Fibroblast of lung (primary cell): ENCODE measurements at places on chromosomes 16 and 17. TPM values are rescaled to one million over a fixed set of nuclear protein-coding genes. Genes with fewer than 3 reads are reported as not detected.

KRT12 gene
- not detected in 2 replicates for total RNA-seq

CHST6 gene
- total RNA-seq, result 0.17 and 0.26 TPM in 2 replicates

MEOX1 gene
- total RNA-seq, result not detected in 2 replicates

- peaks cover 25% of the 10 kb centered on the region for H3K36me3 ChIP-seq
- no peaks in the 10 kb centered on the region for H3K27me3 ChIP-seq
- H3K27ac ChIP-seq, result no peak overlapping the region
- no peak for DNase-seq
- no peaks in the 10 kb centered on the region for H3K4me1 ChIP-seq
Measured at GRCh38 chr17:4542726-4543191, 12.4 kb downstream of the MYBBP1A start.

DNA sequence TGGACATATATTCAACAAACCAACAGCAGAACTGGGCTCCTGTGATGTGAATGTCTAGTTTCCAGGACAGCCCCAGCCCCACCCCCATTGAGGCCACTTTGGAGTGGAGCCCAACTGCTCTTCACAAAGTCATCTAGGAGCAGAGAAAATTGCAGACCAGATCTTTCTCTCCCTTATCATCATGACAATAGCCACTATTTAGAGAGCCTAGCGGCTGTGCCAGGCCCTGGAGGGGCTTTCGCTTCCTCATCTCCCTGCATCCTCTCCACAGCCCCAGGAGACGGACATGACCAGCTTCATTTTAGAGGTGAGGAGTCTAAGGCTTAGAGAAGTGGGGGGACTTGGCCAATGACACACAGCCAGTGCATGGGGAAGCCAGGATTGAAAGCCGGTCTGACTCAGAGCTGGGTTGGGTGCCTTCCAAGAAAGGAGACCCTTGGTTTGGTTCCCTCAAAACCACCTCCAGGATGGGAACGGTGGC, 1.4 kb downstream of the PRSS8 start:
- peaks cover 2% of the 10 kb centered on the region for H3K4me1 ChIP-seq
- no peak for DNase-seq
- H3K36me3 ChIP-seq, result peaks cover 2% of the 10 kb centered on the region

DNA sequence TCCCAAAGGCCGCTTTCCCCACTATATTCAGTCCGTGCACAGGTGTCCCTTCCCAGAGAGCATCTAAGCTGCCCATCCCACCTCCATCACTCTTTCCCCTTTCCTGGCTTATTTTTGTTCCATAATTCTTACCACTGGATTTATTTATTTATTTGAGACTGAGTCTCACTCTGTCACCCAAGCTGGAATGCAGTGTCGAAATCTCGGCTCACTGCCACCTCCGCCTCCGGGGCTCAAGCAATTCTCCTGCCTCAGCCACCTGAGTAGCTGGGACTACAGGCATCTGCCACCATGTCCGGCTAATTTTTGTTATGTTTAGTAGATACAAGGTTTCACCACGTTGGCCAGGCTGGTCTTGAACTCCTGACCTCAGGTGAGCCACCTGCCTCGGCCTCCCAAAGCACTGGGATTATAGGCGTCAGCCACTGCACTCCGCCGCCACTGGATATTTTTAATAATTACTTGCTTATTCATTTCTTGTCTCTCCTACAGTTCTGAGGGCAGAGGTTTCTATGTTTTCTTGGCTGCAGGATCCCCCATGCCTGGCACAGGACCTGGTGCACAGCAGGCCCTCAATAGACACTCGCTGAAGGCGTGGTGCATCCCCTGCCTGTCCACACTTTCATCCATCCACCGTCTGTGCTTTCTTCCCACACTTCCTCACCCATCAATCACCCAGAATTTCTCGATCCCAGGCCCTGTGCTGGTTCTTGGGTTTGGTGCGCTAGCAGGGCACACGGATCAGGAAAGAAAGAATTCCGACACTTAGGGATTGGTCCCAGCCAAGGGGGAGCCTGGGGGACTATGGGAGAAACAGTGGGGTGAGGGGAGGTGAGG, 9.9 kb upstream of the ADGRG1 start:
- H3K36me3 ChIP-seq, result no peaks in the 10 kb centered on the region
- DNase-seq, result no peak
- no peaks in the 10 kb centered on the region for H3K4me1 ChIP-seq
- no peaks in the 10 kb centered on the region for H3K27me3 ChIP-seq

GRCh38 chr16:56972403-56973293, 10.9 kb downstream of the CETP start:
- no peak overlapping the region for H3K4me3 ChIP-seq
- H3K27ac ChIP-seq, result no peak overlapping the region
- no peak for DNase-seq
- no peaks in the 10 kb centered on the region for H3K36me3 ChIP-seq

GRCh38 chr16:88303890-88304819, 78.6 kb upstream of the ZNF469 start:
- no peaks in the 10 kb centered on the region for H3K36me3 ChIP-seq
- H3K27ac ChIP-seq, result peak overlapping the region; percentile 95
- peak; percentile 95 for DNase-seq
- peaks cover 44% of the 10 kb centered on the region for H3K4me1 ChIP-seq

DNA sequence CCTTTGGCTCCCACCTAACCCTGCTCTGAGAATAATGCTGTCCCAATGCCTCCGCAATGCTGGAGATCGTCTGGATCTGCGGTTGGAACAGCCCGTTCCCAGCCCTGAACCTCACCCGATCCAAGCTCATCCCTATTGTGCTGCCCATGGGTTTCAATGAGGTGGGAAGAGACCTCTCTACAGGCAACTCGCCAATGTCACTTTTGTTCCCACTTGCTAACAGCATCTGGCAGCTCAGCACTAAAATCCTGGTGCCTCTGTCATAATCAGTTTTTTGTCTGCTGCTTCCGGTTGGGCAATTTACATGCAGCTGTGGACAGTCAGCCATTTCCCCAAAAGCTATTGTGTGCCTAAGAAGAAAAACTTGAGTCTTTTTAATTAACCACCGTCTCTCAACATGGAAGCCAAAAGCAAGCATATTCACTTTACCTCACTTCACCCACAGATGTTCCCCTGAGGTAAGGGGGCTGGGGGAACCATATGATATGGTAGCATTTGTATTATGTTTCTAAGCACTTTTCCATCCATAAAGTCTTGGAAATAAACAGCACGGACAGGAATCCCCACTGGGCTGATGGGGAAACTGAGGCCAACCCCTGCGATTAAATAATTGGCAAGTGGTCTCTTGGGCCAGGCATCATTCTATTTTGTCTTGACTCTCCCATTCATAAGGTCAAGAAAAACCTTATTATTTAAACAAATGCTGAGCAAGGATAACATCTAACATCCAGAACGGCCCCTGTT, 159.2 kb upstream of the CDH5 start:
- H3K27ac ChIP-seq, result no peak overlapping the region
- H3K27me3 ChIP-seq, result no peaks in the 10 kb centered on the region
- H3K4me1 ChIP-seq, result no peaks in the 10 kb centered on the region
- no peak for DNase-seq
